ENCODE measurements at places on chromosomes 7 and 10. TPM values are rescaled to one million over a fixed set of nuclear protein-coding genes. Genes with fewer than 3 reads are reported as not detected.

DNA sequence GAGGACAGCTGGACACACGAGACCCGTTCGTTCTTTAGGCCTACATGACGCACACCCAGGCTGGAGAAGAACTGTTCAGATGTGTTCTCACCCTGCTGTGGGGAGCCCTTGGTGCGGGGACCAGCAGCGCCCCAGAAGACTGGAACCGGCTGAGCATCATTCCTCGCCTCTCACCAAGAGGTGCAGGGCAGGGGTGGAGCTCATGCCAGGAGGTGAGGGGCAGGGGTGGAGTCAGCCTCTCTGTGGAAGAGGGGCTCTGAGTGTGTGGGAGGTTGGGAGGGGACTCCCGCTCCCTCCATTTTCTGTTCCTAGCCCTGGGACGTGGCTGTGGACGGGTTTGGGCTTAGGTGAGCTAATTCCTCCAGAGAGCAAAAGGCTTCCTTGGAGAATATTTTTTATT is 66.0 kb upstream of the SHH start:
- no peak for DNase-seq
- no peaks in the 10 kb centered on the region for H3K36me3 ChIP-seq
- no peaks in the 10 kb centered on the region for H3K4me1 ChIP-seq
- peaks cover 8% of the 10 kb centered on the region for H3K27me3 ChIP-seq
- no peak overlapping the region for H3K4me3 ChIP-seq
- no peak overlapping the region for H3K27ac ChIP-seq

- H3K4me1 ChIP-seq = no peaks in the 10 kb centered on the region
- DNase-seq = no peak
- no peaks in the 10 kb centered on the region for H3K36me3 ChIP-seq
- H3K27ac ChIP-seq = no peak overlapping the region
- no peaks in the 10 kb centered on the region for H3K27me3 ChIP-seq
- H3K4me3 ChIP-seq = no peak overlapping the region
These were observed 48.5 kb upstream of the SHTN1 start for GRCh38 chr10:117053482-117053881.

DNA sequence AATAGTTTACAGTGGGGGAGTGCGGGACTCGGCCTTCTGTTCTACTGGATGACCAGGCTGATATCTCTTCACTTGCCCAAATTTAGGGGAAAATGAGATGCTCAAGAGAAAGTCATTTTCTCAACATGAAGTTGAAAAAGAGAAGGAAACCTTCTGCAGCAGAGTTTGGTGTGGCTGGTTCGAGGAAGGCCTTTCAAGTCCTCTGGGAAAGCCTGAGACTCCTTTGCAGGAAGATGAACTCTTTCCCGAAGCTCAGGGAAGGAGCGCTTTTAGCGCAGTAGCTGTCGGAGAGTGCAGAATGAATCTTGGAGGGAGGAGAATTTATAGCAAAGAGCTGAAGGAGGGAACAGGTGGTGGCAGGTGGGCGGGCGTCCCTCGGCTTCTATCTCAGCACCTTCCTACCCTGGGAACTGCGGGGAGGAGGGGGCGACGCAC is at the start of gene ATOH7:
Gene ATOH7, minus strand, starts transcription at position 297 of the 435 bp plus-strand sequence. CDS start 436 bp downstream, outside the sequence.
- no peak for DNase-seq
- H3K36me3 ChIP-seq = no peaks in the 10 kb centered on the region
- H3K27ac ChIP-seq = no peak within 1 kb of the TSS
- peaks cover 8% of the 10 kb centered on the region for H3K4me1 ChIP-seq

The CDK1 gene
- total RNA-seq = 104 TPM

The RGR gene
- total RNA-seq = not detected

DNA sequence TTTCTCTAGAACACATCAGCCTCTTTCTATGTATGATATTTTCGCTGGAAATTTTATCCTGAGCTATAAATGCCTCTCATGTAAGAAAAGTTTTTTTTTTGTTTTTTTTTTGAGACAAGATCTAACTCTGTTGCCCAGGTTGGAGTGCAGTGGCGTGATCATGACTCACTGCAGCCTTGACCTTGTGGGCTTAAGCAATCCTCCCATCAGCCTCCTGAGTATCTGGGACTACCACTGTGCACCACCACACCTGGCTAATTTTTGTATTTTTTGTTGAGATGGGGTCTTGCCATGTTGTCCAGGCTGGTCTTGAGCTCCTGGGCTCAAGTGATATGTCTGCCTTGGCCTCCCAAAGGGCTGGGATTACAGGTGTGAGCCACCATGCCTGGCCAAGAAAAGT is 80.4 kb downstream of the ADK start:
- no peaks in the 10 kb centered on the region for H3K27me3 ChIP-seq
- no peak overlapping the region for H3K4me3 ChIP-seq
- H3K4me1 ChIP-seq = peaks cover 36% of the 10 kb centered on the region
- no peak overlapping the region for H3K27ac ChIP-seq
- no peak for DNase-seq

The SLC39A12 gene
- total RNA-seq = not detected

DNA sequence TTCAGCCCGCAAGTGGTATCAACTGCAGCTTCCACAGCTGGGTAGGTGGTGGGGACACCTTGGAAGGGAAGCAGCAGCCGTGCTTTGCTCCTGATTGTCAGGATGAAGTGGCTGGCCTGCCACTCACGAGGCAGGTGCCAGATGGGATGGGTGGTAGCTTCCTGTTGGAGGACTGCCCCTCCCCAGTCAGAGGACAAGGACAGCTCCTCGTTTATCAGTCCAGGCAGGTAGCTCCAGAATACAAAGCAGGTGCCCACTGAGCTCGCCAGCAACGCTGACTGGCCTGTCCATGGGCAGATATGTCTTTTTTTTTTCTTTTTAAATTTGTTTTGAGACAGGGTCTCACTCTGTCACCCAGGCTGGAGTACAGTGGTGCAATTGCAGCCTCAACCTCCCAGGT is 431.3 kb downstream of the GALNT17 start:
- no peaks in the 10 kb centered on the region for H3K4me1 ChIP-seq
- no peaks in the 10 kb centered on the region for H3K36me3 ChIP-seq
- no peak overlapping the region for H3K27ac ChIP-seq
- H3K27me3 ChIP-seq = no peaks in the 10 kb centered on the region
- no peak for DNase-seq
- no peak overlapping the region for H3K4me3 ChIP-seq

DNA sequence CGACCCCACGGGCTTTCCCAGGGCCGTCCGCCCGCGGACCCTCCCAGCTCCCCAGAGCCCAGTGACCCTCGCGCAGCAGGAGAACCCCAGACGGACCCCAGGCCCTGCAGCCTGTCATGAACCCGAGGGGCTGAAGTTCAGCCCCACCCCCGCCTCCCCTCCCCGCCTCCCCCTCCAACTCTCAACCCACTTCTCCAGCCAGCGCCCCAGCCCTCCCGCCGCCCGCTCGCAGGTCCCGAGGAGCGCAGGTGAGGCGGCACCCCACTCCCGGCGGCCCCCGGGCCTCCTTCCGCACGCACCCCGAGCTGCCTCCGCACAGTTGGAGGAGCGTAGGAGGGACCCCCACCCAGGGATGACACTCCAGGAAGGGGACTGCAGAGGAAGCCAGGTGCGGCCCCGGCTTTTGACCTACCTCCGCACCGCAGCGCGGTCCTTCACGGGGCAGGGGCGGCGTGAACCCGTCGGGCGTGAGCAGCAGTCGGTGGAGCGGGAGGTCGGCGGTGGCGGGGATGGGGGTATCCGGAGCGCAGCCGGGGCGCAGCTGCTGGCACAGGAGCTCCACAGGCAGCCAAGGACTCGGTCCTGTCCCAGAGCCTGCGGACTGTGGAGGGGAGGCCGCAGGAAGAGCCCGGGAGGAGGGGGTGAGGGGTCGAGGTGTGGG is at the start of gene TMEM176A:
Gene TMEM176A, plus strand, starts transcription at position 189 of the 661 bp plus-strand sequence. CDS start 782 bp downstream, outside the sequence.
- peaks cover 48% of the 10 kb centered on the region for H3K27me3 ChIP-seq
- no peak within 1 kb of the TSS for H3K27ac ChIP-seq
- no peak within 1 kb of the TSS for H3K4me3 ChIP-seq
- no peaks in the 10 kb centered on the region for H3K36me3 ChIP-seq

DNA sequence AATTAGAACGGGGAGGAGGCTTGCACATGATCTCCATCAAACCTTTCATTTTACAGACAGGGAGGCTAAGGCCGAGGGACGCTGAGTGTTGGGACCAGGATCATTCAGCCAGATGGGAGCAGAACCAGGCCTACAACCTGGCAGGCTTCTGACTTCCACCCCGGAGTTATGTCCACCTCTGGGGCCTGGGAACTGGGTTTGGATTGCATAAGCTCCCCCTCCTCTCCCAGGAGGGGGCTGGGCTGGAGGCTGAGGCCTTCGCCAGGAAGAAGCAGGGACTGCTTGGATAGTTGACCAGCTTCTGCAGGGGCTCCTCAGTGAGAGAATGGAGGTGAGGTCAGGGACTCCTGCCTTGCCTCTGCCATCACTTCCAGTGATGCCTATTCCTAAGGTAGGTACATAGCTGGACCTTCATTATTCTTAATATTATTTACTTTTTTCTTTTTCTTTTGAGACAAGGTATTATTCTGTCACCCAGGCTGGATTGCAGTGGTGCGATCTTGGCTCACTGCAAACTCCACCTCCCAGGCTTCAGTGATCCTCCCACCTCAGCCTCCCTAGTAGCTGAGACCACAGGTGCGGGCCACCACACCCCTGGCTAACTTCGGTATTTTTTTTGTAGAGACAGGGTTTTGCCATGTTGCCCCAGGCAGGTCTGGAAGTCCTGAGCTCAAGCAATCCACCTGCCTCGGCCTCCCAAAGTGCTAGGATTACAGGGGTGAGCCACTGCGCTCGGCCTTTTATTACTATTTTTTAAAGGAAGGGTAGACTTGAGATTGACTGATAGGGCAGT is 1.3 kb downstream of the SNX10 start:
- H3K27me3 ChIP-seq = no peaks in the 10 kb centered on the region
- H3K27ac ChIP-seq = peak overlapping the region; percentile 92
- H3K4me1 ChIP-seq = peaks cover 40% of the 10 kb centered on the region

The OPN1SW gene
- total RNA-seq = not detected

DNA sequence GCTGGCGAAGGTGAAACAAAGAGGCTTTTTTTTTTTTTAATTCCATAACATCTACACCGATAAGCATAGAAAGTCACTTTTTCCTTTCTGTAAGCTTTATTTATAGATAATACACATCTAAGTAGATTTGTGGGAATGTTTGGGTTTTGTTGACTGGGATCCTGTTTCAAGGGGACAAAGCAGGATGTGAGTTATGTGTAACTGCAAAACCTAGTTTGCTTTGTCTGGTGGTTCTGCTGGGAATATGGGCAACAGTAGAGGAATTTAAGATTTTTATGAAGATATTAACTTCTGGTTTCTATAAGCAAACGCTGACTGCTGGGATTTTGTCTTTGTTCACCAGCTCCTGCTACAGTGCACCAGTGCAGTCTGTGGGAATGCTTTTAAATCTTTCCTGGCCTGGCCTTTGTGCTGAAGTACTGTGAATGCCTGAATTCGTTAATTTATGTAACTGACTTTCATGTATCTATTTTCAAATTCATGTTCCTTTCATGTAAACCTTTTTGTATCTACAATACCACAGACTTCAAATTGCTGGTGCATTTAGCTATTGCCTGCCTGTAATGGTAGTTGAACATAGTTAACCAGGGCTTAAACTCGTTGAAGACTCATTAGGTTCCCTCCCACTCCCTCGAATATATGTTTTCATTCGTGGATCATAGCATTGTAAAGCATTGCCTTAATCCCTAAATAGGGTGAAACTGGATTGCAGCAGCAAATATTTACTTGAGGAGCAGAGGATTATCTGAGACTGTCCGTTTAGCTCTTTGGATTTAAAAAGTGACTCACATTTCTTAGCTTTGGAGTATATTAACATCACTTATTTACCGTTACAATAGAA is 1.5 kb downstream of the KLHL7 start:
- H3K4me3 ChIP-seq = peak overlapping the region; percentile 94
- DNase-seq = no peak
- H3K36me3 ChIP-seq = peaks cover 5% of the 10 kb centered on the region
- H3K27me3 ChIP-seq = no peaks in the 10 kb centered on the region
- peak overlapping the region; percentile 61 for H3K27ac ChIP-seq

DNA sequence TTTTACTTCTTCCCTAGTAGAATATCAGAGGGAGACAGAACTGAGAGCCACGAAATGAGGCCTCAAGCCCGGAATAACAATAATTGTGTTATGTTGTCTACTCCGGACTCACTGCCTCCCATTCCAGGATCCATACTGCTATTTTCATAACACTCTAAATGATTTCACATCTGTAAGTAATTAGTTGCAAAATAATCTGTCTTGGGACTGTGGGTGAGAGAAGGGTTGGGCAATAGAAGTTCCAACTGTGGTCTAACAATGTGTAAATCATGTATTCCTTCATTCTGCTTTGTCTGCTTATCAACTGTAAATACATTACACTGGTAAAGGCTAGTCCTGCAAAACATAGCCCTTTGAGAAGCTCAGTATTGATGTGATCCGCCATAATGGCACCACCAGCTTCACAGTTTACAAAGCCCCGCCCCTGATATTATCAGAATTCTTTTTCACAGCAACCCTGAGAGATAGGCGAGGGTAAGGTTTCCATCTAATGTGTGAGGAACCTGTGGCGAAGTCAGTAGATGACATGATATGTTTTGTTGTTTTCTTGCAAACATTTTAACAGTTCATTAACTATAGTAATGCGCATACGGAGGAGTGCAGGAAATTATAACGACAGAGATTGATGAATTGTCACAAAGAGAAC is 265.7 kb upstream of the BMPER start:
- H3K27me3 ChIP-seq = no peaks in the 10 kb centered on the region
- DNase-seq = no peak
- no peak overlapping the region for H3K4me3 ChIP-seq
- H3K36me3 ChIP-seq = no peaks in the 10 kb centered on the region
- no peaks in the 10 kb centered on the region for H3K4me1 ChIP-seq
- no peak overlapping the region for H3K27ac ChIP-seq

The CYP26C1 gene
- total RNA-seq = not detected

The RNF32 gene
- total RNA-seq = 2.2 TPM
